ENCODE measurements at places on chromosomes 6 and 20.

DNA sequence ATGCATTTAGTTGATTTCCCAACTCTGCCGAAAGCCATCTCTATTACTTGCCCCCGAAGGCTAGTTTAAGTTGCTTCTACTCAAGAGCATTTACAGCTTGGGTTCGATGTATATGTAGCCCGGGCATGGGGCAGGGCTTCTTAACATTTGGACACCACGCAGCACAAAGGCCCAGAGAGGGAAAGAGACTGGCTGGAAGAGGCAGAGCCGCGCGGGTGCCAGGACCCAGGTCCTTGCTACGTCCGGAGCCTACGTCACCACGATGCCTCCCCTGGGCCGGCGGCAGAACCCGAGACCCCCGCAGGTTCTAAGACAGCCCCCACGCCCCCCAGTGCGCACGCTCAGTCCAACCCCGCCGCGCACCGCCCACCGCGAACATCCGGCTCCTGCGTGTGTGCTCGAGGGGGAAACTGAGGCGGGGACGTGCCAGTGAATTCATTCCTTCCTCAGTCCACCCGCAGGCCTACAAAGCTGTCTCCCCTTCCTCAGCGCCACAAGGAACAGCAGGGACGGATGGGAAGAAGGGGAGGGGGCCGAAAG, 367 bp upstream of the PCIF1 start:
- no peak for DNase-seq

GRCh38 chr6:106155219-106155830, 69.2 kb downstream of the PRDM1 start:
- DNase-seq = no peak

DNA sequence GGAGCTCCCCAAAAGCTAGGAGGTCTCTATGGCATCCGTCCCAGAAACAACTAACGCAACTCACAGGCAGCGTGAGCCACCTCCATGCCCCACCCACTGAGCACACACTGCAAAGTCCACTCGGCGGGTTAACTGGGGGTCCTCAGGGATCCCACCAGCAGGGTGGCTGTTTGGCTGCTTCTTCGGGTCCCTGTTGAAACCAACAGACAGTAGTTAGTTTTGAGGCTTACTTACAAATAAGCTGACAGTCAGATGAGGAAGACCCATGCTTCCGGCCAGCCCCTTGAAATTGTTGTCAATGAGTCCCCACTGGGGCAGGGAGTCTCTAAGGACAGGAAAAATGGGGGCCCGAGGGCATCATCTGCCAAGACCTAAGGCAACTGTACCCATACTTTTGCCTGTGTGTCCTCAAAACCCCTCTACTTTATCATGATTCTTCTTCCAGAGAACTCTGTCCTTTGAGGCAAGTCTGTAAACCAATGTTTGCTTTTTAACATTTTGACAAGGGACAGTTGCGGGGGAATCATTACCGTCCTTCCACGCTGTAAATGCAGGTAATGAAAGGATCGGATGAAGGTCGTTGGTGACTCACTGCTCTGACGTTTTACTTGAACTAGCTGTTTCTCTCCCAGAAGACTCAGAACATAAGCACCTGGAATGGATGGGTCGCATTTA, 2.2 kb upstream of the PCK1 start:
- DNase-seq = no peak

DNA sequence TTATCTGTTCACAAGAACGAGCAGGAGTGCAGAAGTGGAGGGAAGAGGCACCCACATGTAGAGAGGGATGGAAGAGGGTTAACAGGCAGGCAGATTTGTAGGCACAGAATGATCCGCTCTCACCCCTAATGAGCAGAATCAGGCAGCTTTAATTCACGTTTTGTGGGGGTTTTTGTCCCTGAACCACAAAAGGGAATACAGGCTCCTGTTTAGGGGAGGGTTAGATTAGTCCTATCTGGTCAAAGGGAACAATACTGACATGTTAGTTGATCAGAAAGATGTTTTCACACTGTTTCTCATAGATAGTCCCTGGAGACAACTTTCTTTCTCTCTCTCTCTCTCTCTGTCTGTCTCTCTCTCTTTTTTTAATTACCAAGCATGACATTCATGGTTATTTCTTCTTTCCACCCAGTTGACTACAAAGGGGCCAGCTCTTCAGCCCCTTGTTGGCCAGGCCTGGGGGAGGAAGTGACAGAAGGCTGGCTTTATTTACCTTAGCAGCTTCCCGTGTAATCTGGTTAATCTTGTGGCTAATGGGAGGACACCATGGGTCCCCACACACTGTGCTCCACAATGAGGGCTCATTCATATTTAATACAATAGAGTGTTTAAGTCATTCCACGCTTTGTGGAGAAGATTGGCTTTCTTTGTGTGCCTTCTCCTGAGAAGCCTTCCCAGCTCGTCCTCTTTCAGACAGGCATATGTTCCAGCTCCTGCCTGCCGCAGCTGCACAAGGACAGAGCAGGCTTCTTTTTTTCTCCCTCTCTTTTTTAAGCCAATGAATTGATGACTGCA, 958.8 kb downstream of the TFAP2A start:
- no peak for DNase-seq

GRCh38 chr6:90126181-90126580, 170.5 kb downstream of the BACH2 start:
- no peak for DNase-seq

DNA sequence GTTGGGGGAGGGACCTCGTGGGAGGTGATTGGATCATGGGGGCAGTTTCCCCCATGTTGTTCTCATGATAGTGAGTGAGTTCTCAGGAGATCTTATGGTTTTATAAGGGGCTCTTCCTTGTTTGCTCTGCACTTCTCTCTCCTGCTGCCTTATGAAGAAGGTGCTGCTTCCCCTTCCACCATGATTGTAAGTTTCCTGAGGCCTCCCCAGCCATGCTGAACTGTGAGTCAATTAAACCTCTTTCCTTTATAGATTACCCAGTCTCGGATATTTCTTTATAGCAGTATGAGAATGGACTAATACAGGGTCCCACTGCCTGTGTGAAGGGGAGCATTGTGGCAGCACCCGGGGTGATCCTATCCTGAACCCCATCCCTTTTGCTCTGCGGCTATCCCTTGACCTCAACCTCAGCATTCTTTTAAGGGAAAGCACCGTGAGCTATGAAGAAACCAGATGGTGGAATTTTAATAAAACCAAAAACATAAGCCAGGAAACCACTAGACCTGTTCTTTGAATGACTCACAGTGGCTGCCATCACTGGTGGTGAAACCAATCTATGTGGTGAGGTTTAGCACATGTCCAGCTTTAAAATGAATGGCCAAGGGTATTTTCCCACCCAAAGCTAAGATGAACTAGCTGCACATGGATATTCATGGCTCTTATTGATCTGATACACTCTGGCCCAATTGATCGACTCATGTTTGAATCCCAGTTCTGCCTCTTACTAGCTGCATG, 62.2 kb downstream of the ZDHHC14 start:
- DNase-seq = no peak

All from caudate nucleus (tissue), 63 donors.